Stimulated activated CD8-positive, alpha-beta memory T cell treated with anti-CD3 and anti-CD28 coated beads, Interleukin-4, amount 100 ng/mL, for 4 hours (primary cell): ENCODE measurements at places on chromosomes 5 and 9.

DNA sequence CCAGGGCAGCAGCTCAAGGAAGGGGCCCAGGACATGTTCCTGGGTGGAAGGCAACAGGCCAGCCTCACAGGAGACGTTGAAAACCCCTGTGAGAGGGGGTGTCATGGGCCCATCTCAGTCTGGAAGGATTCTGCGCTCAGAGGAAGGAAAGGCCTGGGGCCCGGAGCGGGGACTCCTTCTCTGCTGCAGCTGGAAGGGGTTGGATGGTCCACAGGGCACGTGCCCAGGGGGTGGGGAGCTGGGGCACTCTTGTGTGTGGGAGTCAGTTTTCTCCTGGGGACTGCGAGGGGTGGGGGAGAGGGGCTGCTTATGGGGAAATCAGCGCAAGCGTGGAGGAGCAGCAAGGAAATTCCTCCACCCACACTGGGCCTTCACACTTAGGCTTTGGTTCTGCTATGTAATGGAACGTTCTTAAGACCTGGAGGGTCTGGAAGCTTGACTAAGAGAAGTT, 2.9 kb upstream of the LPCAT1 start:
- DNase-seq, result no peak

DNA sequence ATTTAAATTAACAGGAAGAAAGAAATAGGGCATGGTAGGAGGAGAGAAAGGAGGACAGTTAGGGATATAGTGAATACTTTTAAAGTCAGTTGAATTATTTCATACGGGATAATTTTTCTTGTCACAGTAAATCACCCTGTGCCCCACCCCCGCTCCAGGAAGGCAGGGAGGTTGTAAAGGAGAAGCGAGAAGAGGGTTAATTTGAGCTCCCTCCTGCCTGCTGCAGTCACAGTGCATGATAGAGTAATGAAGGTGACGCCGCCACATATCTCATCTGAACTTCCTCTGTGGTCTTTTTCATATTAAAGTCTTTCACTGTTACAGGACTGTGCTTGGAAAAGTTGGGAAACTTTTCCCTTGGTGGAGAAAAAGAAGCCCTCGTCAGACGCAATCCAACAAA, 896 bp upstream of the PCSK5 start:
- no peak for DNase-seq

DNA sequence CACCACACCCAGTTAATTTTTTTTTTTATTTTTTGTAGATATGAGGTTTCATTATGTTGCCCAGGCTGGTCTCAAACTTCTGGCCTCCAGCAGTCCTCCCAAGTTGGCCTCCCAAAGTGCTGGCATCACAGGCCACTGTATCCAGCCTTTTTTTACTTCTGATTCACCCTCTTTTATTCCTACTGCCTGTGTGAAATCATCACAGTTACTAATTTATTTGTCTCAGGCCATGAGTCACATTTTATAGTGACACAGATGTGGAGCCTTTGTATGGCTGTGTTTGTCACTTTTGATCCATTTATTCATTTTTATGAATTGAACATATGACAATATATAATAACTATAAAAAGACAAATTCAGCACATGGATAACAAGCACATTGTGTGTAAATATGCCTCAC, 67.1 kb upstream of the SNX2 start:
- no peak for DNase-seq

GRCh38 chr9:96245399-96245798, 56.6 kb downstream of the HSD17B3 start:
- no peak for DNase-seq

DNA sequence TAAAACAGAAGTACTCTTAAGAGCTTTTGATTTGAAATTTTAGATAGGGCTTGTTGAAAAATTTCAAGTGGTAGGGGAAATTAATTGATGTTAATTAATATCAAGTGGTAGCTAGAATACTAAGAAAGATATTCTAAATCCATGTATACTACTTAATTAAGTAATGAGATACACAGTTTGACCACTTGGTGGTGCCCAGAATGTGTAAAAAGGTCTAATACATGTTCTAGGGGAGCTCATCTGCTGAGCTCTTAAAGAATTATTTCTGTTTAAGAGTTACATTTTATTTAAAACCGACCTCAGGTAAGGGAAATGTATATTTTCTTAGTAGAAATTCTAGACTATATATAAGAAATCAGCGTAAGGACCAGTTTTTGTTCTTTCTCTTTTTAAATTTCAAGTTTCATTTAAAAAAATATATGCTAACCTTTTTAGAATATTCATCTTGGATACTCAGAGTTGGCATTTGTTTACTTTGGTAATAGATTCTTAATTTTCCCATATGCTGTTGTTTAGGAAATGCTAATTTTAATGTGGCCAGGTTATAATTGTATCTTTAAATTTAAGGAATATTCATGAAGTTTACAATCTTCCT, 61.5 kb downstream of the LNPEP start:
- no peak for DNase-seq

GRCh38 chr9:91197232-91198181, 164.2 kb downstream of the AUH start:
- no peak for DNase-seq

GRCh38 chr5:176700239-176700847, 53.1 kb downstream of the TSPAN17 start:
- no peak for DNase-seq

- DNase-seq, result no peak
Observed at GRCh38 chr9:138065287-138065686, 187.7 kb downstream of the CACNA1B start.

DNA sequence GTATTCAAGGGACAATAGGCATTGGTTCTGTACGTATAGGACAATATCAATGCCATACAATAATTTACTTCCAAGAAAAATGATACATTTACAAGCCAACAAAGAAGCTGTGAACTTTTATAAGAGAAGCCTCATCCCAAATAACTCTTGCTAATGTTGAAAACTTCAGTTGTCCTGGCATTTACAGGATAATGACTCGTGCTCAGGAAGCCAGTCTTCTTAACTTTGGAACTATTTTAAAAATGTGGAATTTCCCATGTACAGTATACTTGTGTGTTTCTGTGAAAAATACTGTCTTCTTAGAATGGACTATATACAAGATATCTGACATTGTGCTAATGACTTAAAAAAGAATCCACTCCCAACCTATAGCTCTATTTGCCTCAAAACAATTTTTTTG, 1479.3 kb upstream of the CDH9 start:
- no peak for DNase-seq

DNA sequence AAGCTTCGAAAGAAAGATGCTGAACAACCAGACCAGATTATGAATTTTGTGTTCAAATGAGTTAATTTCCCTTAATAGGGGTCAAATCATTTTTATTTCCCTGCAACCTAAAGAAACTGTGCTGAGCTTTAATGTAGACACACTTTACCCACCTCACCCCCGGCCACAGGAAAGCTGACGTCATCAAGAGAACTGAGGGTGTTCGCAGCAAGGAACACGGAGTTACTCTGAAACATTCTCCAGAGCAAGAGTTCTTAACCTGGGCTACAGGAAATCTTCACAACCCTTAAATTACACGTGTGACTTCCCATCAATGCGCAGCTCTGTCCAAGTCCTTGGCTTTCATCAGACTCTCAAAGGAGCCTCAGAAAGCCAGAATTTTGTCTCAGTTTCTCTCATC, 116.3 kb downstream of the COL23A1 start:
- DNase-seq, result no peak

DNA sequence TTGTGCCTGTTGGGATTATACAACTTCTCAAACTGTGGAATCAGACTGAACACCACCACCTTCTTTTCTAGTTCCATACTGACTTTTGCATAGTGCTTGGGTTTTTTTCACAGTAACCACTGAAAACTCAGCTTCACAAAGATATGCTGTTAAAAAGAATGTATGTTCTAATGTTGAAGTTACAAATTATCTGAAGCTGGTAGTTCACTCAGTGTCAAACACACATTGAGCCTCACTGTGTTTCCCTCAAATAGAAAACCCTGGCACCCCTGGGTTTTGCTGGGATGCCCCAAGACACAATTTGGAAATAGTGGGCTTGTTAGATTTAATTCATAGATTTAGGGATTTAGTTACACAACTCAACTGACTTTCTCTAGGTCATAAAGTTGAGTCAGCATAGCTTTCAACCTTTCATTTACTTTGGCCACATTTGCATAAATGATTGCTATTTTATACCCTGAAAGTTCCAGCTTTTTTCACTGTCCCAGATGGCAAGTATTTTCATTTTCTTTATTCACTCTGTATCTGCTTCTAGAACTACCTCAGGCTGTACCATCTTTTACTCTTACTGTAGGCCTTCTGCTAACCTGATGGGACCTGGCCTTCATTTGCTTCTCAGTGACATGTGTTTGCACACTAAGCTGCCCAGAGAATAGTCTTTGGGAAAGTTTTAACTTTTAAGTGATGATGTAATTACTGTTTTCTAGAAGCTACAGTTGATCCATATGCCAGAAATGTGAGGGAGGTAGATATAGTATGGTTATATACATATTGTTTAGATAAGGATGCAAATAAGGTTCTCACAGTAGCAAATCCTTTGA, 115.1 kb downstream of the CDC42SE2 start:
- DNase-seq, result no peak

DNA sequence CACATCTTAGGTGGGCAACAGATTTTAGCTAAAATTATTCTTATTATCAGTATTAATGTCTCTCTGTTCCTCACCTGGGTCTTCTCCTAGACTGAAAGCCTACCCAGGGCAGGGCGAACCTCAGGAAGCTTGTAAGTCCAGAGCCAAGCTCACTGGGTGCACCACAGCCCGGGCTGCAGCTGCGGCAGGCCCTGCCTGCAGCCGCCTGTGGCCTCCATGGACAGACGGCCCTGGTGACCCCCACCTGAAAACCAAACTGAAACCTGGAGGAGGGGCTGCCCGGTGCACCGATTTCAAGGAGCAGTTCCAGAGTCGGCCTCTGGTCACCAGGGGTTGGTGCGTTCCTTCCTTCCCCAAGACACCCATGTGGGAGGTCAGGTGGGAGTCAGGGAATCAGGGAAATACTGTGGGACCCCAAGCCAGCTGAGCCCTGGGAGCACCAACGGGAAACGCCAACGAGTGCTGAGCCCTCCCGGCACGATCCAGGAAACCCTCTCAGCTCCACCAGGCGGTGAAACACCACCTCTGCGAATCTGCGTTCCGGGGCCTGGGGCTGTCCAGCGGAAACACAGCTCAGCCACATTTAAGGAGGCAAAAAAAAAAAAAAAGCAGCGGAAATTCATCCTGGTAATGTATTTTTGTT, 68.6 kb upstream of the PPP1R26 start:
- DNase-seq, result no peak

DNA sequence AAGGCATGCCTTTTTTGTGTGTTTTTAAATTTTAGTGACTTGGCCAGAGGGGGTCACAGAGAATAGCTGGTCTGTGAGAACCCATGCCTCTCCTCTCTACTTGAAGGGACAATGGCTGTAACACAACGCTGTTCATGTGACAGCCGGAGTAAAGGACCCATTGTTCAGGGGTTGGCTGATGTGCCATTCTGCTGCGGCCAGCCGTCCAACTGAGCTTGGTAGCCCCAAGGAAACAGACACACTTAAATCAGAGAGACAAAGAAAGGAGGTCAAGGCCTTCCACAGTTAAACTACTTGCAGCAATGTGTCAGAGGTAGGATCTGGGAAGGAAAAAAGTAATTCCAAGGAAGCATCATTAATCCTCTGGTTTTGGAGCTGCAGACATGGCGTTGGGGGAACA, 8.1 kb downstream of the MEGF10 start:
- no peak for DNase-seq

DNA sequence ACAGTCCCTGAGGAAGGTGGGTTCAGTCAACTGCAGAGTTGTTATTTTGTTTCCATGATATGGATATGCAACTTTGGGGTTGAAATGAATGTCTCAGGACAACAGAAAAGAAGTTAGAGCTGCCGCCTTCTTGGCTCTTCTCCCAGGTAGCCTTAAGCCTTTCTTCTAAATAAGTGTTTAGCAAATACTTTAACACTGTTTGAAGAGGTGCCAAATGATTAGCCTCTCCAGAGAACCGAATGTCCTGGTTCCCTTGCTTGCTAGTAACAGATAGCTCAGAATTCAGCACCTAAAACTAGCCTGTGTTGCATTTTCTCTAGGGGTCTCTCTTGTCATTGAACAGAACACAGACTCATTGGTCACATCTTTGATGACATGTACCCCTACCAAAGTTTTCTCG, 127.7 kb upstream of the PIK3R1 start:
- DNase-seq, result no peak

DNA sequence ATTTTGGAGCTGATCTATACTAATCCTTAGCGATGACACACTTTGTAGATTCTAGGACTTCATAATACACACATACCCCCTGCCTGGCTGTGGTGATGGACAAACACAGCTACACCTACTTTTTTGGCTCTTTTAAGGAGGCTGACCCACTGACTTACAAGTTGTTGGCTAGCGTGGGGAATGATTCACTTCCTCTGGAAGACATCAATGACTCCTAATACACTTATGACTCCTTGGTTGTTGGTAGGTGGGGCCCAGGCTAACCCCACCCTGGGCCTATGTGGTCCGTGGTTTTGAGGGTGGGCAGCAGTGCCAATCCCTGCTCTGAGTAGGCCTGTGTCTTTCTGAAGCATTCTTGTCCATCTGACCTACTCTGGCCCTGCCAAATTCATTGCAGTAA, 144.4 kb downstream of the SLC12A2 start:
- no peak for DNase-seq

- no peak for DNase-seq
Observed at GRCh38 chr5:102306121-102306520, 10.0 kb upstream of the SLCO4C1 start.

DNA sequence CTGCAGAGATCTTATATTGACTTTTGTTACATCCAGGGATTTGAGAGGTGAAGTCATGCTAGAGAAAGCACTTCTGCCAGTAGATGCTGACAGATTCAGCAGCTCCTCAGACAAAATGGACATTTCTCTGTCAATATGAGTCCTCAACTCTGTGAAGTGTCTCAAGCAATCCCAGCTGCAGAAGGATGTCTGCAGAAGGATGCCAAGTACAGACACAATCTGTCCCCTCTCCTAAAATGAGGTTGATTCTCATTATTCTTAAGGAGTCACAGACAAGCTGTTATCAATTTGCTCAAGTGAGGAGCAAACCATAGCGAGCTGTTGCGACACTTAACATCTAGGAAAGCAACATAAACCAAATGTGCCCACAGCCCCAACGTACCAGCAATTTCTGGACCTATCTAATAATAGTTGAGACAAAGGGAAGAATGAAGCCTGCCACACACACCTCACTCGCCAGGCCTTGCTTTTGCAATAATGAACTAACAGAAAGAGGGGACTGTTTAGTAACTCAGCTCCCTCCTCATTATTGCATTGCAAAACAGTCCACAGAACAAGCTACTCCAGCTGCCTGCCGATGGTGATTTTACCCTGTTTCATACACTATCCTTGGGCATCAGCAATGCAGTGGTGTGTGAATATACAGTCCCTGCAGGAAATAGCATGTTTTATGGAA, 364.2 kb upstream of the PDE4D start:
- no peak for DNase-seq
